ENCODE measurements at places on chromosomes 5 and 9.
A peak's percentile ranks its signal among the peaks of the same experiment; 100 is the strongest.

- DNase-seq: no peak
Measured at GRCh38 chr9:113621309-113621791, 157.8 kb downstream of the RGS3 start.

DNA sequence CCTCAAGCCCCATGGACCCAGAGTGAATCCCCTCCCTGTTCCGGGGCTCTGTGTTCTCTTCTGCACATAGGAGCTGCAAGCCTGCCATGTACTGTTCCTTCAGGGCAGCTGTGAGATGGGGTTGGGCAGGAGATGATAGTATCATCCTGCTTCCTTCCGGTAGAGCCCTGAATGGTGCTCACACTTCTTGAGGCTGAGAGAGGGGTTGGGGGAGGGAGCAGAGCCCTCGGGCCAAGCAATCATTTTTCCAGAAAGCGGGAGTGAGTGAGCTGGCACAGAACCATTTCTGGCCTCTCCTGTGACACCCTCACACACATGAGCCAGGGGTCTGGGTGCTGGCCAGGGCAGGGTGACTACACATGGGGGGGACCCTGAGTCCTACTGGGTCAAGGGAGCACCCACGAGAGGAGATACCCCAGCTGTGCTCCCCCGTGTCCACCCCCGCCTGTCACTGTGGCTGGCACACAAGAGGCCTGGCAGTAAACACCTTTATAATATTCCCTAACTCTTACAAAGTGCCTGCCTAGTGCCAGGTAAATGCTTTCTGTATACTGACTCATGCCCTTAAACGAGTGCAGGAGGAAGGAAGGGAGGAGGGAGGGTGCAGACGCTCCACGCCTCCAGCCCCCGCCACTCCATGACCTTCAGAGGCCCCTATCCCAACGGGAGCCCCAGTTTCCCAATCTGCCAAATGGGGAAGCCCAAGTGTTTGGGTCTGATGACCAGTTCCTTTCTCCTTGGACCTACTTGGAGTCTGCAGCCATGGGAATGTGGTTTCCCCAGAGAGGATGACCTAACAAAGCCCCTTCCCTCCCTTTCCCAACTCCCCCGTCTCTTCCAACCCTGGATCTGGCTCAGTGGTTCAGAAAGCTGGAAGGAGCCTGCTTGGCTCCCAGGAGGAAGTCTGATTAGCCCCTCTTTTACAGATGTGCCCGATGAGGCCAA is 15.5 kb downstream of the AKNA start:
- DNase-seq: peak; percentile 49

DNA sequence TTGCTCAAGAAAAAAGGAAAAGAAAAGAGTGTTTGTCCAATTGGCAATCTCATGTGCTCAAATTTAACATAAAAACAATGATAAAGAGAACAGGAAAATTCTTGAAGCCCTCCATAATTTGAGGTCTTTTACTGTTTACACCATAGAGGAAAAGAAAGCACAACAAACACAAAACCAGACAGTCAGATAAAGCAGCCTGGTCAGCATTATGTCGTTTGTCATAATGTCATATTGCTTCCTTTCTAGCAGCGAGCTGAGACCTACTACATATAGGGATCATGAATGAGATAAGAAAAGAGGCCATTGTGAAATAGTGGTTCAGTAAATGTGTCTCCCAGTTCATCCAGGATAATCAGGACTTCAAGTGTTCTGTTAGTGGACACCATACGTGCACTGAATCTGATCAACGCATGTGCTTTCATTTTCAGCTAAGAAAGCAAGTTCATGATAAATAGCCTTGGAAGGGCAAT is 64.7 kb upstream of the SELENOP start:
- DNase-seq: no peak

- DNase-seq: no peak
Measured at GRCh38 chr5:78542321-78542840, 106.2 kb downstream of the LHFPL2 start.

- DNase-seq: no peak
Measured at GRCh38 chr5:75335486-75335885, 1.5 kb upstream of the HMGCR start.

DNA sequence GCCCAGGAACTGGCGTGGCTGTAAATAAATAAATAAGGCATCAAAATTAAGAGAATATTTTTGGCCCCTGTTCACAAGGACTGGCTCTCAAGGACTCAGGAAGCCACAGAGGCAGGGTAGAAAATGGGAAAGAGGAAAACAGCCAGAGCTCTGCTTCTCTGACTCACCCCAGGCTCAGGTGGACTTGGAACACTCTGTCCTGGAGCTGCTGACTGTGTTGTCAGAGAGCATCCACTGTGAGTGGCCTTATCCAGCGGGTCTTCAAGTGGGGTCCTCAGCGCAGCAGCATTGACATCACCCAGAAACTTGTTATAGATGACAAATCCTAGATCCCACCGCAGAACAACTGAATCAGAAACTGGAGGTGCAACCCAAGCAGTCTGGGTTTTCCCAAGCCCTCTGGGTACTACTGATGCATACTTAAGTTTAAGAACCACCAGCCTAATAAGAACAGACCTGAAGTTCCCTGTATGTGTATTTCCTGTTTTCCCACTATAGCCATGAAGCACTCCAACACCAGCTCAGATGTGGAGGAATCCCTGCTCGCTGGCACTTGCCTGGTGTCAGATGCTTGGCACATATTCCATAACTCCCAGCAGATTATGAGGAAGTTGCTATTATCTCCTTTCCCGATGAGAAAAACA is 20.5 kb downstream of the ADRA1B start:
- DNase-seq: no peak

- DNase-seq: no peak
Measured at GRCh38 chr9:72751541-72751940, 201.3 kb downstream of the ALDH1A1 start.

- no peak for DNase-seq
Measured at GRCh38 chr9:79164406-79164805, 407.4 kb upstream of the TLE4 start.

- no peak for DNase-seq
Measured at GRCh38 chr5:149282027-149282965, 10.6 kb downstream of the AFAP1L1 start.

DNA sequence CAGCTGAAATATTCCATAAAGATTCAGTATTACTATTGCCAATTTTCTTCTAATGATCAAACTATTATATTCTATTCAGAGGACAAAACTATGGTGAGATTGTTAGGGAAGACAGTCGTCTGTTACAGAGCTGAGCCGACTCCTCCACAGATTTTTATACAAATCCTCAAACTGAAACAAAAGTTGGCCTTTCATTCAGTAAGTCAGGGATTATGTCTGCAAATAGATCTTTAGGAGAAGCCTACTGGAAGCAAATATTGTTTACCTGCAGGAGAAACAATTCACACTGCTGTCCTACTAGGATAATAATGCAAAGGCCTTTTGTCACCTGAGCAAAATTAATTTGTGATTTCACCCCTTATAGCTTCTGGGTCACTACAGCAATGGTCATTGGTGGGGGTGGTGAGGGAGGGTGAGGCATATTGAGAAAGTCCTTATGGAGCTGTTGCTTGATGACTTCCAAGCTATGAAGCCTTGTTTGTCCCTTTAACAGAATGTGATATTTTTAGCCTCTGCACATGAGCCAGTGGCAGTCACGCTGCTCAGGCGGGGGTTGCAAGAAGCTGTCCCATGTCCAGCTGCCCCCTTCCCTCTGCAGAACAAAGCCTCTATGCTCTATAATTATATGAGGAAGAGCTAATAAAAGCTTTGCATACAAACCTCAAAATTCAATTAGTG is 200.5 kb upstream of the KLF9 start:
- no peak for DNase-seq

DNA sequence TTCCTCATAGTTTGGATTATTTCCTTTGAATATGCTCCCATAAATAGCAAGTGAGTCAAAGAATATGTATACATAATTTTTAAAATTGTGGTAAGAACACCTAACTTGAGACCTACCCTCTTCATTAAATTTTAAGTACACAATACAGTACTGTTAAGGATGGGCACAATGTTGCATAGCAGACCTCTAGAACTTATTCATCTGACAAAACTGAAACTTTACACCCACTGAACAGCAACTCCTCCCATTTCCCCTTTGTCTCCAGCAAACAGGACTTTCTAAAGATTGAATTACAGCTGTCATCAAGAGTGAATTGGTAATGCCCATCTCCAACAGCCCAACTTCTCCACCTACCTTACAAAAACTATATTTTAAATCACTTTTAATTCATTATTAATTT is 388.9 kb downstream of the HTR1A start:
- DNase-seq: no peak

DNA sequence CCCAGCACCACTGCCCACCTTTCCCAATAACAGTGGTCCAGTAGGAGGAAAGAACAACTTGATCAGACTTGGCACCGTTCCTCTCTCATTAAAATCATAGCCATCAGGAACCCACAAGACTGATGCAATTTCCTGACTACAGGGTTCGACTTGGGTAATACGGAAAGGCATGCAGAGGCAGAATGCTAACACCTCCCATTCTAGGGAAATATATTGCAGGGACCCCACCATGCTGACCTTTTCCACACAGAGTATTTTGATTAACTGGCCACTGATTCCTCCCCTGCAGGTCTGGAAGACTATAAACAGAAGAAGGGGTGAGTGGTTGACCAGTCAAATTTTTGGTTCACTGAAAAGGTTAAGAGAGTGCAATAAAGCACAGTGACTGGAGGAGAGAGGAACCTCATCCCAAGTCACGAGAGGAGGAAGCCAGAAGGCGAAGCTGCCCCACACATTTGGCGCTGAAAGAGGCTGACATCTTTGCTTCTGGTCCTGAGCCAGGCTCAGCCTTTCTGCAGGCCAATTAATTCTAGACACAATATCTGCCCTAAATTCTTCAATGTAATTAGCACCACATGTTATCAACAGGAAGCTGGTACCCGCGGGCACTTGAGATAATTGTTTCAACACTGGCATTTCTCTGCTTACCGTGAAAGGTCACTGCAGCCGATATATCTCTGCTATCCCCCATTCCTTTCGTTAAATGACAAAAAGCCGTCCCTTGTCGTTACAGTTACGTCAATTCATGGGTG is 64.7 kb upstream of the SPOCK1 start:
- DNase-seq: no peak

DNA sequence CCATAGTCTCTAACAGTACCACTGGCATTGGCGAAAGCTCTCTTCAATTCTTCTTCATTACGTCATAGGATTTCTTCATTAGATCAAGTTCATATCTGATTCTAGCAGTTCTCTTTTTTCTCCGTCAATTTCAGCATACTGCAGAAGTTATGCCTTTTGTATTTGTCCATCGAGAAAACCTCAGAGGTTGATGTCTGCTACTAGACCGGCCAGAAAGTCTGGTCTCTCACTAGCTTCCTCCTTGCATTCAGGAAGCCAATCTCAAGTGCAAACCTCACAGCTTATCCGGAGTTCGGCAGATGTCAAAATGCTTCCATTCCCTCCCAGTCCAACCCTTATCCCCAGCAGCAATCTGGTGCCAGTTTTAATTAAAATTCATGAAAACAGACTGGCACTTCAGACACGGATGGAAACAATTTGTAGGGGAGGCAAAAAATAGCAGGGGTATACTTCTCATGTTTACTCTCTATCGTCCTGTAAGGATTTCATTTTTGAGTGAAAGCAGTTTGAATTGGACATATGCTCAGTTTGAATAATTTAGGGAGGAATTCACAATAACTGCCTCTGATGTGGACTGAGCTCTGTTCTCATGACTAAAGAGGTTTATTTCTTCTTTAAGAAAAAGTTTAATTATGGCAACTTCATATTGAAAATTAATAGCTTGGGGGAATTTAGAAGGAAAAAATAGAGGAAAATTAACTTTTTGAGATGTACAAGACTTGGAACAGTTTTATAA is 56.4 kb upstream of the TMC1 start:
- DNase-seq: no peak

DNA sequence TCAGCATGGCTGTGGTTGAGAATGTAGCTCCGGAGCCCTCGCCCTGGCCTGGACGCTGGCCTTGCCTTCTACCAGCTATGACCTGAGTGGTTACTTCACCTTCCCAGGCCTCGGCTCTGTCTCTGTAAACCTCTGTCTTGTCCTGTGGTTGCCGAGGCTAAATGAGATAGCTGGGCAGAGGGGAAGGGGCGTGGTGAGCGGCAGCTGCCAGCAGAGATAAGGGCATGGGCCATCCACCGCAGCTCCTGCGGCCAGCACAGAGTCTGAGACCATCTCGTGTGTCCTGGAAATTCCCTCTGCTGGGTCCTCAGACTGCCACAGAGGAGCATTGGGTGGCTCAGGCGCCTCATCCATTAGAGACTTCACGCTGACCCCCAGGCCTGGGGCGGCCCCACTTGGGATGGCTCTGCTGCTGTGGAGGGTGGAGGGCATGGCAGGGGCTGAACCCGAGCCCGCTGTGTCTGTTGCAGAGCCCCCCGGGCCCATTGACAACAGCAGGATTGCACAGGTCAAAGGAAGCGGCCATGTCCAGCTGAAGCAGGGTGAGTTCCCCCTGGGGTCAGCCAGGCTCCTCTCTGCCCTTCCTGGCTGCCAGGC is 43.9 kb downstream of the USP20 start:
- DNase-seq: no peak

DNA sequence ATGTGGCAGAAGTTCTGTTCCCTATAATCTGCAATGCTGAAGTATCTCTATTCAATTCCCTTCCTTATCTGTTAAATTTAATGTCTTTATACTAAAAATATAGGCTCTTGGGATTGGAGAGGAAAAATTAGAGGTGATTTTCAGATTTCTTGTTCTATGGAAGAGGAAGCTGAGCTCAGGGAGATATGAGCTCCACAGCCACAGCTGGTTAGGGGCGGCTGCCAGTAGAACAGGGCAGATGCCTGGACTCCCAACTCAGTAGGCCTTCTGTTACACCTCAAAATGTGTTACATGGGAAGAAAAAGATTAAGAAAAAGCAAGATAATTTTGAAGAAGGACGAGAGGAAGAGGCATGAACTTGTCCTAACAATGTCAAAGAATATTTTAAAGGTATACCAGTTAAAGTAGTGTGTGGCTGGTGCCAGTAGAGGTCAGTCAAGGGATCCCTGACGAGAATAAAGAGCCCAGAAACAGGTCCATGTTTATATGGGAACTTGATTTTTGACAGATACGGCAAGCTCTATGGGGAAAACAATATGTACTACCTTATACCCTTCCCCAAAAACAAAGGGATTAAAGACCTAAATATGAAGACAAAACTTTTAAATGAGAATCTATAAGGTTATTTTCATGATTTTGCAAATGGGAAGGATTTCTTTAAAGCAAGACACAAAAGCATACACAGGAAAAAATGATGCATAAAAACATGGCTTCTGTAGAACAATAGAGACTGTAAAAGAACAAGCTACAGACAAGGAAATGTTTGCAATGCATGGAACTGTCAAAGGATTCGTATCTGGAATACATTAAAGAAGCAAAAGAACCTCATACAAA is 28.7 kb downstream of the DNAJC21 start:
- DNase-seq: no peak

- no peak for DNase-seq
Measured at GRCh38 chr9:32869404-32869803, 86.1 kb downstream of the TMEM215 start.

- no peak for DNase-seq
Measured at GRCh38 chr5:91329283-91329682, 53.8 kb downstream of the ARRDC3 start.

GRCh38 chr9:130383350-130383715 is 61.4 kb upstream of the ASS1 start:
- no peak for DNase-seq

- no peak for DNase-seq
Measured at GRCh38 chr9:26356491-26356890, 536.1 kb downstream of the CAAP1 start.

GRCh38 chr5:80246995-80247729 is 8.7 kb downstream of the SERINC5 start:
- DNase-seq: peak; percentile 29

- no peak for DNase-seq
Measured at GRCh38 chr5:131245948-131246347, 17.9 kb upstream of the CDC42SE2 start.

All from CD4-positive, alpha-beta T cell (primary cell).